ENCODE measurements at places on chromosomes 3 and 15.

DNA sequence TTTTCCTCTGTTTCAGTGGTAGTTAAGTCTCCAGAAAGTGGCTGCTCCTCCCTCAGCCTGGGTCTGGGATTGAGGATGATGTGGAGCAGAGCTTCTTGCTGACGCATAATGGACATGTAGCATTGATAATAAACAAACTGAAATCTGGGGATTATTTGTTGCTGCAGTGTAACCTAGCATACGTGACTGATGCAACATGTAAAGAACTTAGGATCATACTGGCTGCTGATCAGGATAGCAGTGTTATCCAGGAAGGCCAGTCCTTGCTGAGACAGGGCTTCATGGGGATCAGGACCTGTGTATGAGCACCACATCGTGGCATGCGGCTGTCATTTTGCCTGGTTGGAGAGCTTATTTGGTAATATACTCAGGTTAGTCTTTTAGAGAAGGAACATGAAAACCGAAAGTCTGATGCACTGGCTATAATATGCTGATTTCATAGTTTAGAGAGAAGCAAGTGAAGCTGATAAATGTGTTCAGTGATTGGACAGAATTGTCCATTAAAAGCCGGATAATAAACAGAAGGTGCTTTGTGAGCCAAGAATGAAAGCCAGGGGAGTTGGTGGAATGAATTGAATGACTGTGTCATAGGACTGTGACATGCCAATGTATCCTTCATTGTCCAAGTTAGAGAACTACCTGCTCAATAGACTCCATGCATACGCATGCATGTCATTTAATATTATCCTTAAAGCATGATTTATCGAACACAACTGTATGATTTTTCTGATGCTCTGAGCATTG, 4.1 kb downstream of the MINAR1 start:
- no peak for DNase-seq

DNA sequence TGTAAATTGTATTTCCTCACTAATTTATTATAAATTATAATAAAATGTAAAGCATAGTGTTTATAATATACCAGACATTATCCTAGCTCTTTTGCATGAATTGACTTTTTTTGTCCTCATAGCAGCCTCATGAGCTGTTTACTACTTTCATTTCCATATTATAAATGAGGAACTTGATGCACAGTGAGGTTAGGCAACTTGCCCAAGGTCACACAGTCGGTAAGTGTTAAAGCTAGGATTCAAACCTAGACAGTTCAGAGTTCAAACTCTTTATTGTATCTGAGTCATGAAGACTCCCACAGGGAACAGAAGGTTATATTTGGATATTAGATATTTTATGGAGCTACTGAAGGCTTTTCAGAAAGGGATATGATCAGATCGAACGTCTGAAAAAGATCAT, 322.2 kb upstream of the SATB1 start:
- DNase-seq: no peak

DNA sequence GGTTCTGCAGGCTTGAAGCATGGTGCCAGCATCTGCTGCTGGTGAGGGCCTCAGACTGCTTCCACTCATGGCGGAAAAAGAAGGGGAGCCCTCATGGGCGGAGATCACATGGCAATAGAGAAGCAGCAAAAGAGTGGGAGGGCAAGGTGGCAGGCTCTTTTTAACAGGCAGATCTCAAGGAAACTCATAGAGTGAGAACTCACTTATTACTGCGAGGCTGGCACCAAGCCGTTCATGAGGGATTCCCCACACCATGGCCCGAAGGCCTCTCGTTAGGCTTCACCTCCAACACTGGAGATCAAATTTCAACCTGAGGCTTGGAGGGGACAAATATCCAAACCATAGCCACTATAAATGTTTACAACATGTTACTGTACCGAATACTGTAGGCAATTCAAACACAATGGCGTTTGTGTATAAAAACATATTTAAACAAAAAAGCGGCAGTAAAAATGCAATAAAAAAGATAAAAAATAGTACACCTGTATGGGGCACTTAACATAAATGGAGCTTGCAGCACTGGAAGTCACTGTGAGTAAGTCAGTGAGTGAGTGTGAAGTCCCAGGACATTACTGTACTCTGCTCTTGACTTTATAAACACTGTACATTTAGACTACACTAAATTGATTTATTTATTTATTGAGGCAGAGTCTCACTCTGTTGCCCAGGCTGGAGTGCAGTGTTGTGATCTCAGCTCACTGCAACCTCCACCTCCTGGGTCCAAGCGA, 18.8 kb upstream of the MOBP start:
- no peak for DNase-seq

GRCh38 chr3:36060950-36061349, 319.4 kb upstream of the STAC start:
- DNase-seq: no peak

- DNase-seq: no peak
These were observed 36.9 kb downstream of the GALNT15 start for GRCh38 chr3:16211176-16211904.

DNA sequence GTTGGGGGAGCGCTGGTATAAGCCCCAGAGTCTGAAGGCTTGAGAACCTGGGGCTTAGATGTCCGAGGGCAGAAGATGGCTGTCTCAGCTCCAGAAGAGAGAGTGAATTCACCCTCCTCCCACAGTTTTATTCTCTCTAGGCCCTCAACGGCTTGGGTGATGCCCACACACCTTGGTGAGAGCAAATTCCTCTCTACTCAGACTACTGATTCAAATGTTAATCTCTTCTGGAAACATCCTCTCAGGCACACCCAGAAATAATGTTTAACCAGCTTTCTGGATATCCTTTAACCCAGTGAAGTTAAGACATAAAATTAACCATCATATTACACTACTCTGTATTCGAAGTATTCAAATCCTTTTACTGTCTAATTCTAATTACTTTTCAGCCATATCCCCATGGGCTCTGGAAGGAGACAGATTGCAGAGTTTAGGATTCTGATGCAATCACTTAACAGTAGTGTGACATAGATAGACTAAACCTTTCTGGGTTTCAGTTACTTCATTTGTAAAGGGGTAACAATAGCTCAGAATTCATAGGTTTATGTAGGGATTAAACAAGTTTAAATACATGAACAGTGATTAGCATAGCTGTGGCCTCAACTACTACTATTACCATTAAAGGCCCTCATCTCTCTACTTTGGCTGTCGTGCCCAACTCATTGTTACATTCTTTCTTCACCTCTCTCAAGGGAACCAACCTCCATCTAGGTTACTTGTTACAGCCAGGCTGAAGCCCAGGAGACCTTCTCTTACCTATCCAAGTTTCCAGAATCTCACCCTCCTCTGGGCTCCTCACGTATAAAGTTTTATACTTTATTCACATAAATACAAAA, 25.7 kb upstream of the ANO10 start:
- DNase-seq: no peak

DNA sequence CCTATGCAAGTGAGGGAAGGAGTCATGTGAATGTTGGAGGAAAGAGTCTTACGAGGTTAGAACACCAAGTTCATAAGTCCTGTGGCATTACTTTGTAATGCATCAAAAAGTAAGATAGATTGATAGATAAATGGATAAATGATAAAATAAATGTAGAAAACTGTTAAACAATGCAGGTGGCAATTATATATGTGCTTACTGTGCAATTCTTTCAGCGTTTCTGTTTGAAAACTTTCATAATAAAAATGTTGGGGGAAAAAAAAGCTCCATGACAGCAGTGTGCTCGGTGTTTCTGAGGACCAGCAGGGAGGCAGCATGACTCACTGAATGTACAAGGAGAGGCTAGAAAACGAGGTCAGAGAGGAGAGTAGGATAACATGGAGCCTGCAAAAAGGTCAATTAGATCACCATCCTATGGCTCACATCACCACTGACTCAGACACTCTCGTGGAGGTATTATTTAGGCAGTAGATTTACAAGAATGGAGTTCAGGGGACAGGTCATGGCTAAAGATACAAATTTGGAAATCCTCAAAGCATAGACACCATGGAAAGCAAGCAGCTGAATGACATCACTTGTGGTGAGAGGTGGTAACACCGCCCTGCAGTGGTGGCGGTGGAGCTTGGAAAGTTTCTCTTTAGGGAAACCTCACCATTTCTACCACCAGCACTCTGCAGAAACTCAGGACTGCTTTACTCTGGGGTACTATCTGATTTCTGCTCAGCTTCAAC, 219.8 kb downstream of the CTNNB1 start:
- no peak for DNase-seq

DNA sequence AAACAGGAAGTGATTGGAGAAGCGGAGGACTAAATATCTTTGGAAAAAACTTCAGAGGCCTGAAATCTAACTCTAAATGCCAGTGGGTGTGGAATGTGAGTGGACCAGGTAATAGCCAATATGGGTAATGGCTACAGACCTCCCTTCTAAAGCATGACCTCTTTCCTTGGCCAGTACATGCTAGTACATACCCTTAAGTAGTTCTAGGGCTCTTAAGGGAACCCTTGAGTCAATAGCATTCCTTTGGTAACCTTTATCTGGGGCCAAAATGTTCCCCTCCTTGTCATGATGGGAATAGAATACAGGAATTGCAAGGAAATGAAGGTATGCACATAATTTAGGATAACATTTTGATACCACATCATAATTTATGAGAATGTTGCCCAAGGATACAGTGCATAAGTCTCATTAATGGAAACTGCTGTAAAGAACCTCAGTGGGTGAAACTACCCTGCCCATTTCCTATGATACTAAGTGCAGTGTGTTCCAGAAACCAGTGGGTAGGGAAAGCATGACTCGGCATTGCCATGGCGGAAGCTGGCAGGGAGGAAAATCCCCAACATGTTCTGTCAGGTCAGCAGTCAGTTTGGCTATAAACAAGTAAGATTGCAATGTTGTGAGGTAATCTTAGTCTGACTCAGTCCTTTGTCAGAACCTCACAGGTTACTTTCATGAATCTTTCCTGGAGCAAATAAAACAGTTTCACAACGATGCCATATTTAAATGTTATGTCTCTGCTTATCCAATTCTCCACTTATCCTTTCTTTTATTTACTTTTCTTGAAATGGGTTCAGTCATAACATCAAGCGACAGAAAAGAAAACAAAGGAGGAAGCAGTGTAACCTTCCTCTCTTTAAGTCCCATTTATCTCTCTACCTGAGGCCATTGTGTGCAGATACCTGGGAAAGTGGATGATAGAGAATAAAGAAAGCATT, 23.5 kb upstream of the RAP2B start:
- peak; percentile 96 for DNase-seq

DNA sequence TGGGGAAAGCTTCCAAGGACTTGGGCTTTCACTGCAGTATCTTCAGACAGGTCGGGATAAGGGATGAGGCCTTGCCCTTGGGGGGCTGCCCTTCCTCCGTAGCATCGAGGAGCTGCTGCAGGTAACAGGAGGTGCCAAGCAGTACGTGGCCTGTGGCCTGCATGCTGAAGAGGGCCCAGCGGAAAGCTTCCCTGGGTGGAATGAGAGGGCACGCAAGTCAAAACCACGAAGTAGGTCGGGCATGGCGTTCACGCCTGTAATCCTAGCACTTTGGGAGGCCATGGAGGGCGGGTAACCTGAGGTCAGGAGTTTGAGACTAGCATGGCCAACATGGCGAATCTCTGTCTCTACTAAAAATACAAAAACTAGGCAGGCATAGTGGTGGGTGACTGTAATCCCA, 12.9 kb downstream of the CIDEC start:
- no peak for DNase-seq

All from keratinocyte (primary cell).